Activated CD8-positive, alpha-beta memory T cell treated with anti-CD3 and anti-CD28 coated beads, Interleukin-2, amount 10 ng/mL, durations not matched to agents 7 days and 5 days (primary cell): ENCODE measurements at places on chromosomes 2 and 18.

- no peak overlapping the region for H3K4me3 ChIP-seq
- no peak for DNase-seq
- no peak overlapping the region for H3K27ac ChIP-seq
- peaks cover 24% of the 10 kb centered on the region for H3K4me1 ChIP-seq
- no peaks in the 10 kb centered on the region for H3K27me3 ChIP-seq
These were observed 330.0 kb upstream of the PKDCC start for GRCh38 chr2:41717839-41718238.

- H3K27me3 ChIP-seq: no peaks in the 10 kb centered on the region
- H3K36me3 ChIP-seq: peaks cover 2% of the 10 kb centered on the region
- no peak overlapping the region for H3K27ac ChIP-seq
- no peak for DNase-seq
- H3K4me1 ChIP-seq: peaks cover 10% of the 10 kb centered on the region
- H3K4me3 ChIP-seq: no peak overlapping the region
These were observed 91.6 kb downstream of the NFATC1 start for GRCh38 chr18:79487183-79487800.

DNA sequence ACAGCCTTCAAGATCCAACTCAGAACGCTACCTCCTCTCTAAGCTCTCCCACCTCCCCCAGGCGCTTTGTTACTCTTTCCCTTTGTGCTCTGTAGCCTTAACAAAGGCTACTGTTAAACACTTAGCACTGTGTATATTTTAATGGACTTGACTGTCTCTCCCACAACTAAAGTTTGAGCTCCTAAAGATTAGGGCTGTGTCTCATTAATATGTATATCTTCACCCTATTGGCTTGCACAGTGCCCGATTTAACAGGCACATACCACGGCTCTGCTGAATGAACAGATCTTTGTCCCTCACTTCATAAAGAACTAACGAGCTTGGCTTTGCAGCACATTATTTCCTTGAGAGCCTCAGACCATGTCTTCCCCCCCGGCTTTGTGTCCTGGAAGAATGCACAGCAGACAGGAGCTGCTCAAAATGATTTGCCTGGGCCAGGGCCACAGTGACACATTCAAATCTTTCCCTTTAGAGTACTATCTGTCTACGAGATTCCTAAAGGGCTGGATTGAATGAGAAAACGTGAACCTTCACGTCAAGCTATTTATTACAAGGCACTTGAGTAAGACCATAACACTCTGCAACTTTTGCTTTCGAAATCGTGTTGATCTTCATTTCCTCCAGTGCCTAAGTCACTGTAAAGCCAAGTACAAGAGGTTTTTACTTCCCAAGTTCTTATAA, 22.1 kb downstream of the ABHD3 start:
- H3K4me3 ChIP-seq: no peak overlapping the region
- H3K27ac ChIP-seq: no peak overlapping the region
- peak; percentile 46 for DNase-seq
- H3K36me3 ChIP-seq: peaks cover 18% of the 10 kb centered on the region
- peaks cover 16% of the 10 kb centered on the region for H3K4me1 ChIP-seq

GRCh38 chr2:105455488-105456003, 56.7 kb upstream of the FHL2 start:
- H3K27ac ChIP-seq: no peak overlapping the region
- peaks cover 35% of the 10 kb centered on the region for H3K27me3 ChIP-seq
- no peak for DNase-seq
- H3K4me1 ChIP-seq: no peaks in the 10 kb centered on the region

DNA sequence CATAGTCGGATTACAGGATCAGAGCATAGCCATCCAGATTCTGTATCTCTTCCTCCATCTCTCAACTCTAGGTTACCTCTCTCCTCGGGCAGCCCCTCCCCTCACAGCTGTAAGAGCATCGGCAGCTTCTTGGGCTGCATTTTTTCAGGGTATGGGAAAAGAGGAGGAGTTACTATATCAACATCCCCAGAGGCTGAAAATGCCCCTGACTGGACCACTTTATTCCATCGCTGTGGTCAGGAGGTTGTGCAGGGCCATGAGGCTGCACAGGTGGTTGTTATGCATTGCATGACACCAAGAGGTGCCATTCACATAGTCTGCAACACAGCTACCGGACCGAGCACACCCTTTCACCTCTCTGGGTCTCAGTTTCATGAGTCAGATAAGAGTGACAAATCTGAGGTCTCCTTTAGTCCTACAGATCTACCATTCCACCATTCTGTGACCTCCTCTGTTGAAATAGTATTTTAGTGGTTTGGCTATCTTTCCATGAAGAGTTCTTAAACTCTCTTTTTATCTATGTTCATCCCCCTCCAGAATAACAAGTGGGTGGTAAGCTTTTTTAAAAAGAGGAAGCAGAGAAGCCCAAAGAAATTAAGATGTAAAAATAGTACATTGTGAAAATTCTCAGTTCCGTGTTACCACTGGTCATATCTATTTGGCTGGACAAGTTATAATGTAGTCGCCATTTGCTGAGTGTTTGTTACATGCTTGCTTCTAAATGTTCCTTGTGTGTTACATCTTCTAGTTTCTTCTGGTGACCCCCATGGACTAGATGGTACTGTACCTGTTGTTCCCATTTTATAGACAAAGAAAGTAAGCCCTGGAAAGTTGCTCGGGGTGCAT, 56.6 kb upstream of the SLC1A4 start:
- peaks cover 27% of the 10 kb centered on the region for H3K27me3 ChIP-seq
- H3K27ac ChIP-seq: no peak overlapping the region
- H3K4me1 ChIP-seq: peaks cover 7% of the 10 kb centered on the region
- no peak for DNase-seq

DNA sequence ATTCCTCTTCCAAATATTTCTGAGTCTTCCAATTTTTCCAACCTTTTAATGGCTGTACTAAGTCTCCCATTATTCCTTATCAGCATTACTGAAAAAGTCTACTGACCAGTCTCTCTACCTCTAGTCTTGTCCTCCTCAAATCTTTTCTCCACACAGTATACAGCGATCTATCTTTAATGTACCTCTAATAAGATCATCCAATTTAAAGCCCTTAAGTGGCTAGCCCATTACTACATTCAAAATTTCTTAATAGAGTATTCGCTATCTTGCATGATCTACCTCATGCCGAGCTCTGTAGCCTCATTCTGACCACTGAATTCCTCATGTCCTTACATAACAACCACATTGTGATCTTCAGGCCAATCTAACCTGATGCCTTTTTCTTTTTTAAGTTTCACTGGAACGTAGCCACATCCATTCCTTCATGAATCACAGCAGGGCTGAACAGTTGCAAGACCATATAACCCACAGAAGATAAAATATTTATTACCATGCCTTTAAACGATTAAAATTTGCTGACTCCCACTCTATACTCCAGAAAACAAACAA, 57.9 kb downstream of the SLC66A3 start:
- H3K27ac ChIP-seq: no peak overlapping the region
- no peaks in the 10 kb centered on the region for H3K27me3 ChIP-seq
- peaks cover 24% of the 10 kb centered on the region for H3K36me3 ChIP-seq
- no peaks in the 10 kb centered on the region for H3K4me1 ChIP-seq

- no peaks in the 10 kb centered on the region for H3K4me1 ChIP-seq
- DNase-seq: no peak
- H3K27ac ChIP-seq: no peak overlapping the region
- no peak overlapping the region for H3K4me3 ChIP-seq
These were observed 7.5 kb downstream of the PRLH start for GRCh38 chr2:237573721-237574415.

- no peak for DNase-seq
- H3K36me3 ChIP-seq: peaks cover 31% of the 10 kb centered on the region
- no peaks in the 10 kb centered on the region for H3K4me1 ChIP-seq
- no peak overlapping the region for H3K4me3 ChIP-seq
- H3K27me3 ChIP-seq: no peaks in the 10 kb centered on the region
These were observed 1138.4 kb downstream of the RPIA start for GRCh38 chr2:89829828-89830227.

DNA sequence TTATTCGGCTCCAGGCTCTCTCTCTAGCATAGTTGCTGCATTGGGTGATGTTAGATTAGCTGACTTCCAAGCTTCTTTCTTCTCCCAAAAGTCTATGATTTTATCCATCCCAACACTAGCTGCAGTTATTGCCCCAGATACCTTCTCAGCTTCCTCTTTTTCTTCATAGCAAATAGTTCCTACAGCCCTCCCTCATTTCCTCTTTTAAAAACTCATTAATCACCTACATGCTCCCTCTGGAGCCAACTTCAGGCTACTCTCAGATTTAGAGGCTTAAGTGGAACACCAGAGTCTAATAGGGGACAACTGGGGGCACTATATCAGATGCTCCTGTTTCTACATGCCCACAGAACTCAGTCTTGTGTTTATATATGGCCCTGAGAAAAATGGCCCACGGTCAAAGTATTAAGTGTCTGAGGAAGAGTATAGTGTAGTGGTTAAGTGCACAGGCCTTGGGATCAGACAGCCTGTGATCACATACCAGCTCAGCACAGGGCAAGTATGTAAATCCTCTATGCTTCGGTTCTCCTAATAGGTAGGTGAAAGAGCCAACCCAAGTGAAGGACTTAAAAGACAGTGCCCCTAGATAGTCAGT, 241.9 kb upstream of the SLC14A2 start:
- H3K36me3 ChIP-seq: no peaks in the 10 kb centered on the region
- H3K27me3 ChIP-seq: peaks cover 44% of the 10 kb centered on the region
- H3K27ac ChIP-seq: no peak overlapping the region

DNA sequence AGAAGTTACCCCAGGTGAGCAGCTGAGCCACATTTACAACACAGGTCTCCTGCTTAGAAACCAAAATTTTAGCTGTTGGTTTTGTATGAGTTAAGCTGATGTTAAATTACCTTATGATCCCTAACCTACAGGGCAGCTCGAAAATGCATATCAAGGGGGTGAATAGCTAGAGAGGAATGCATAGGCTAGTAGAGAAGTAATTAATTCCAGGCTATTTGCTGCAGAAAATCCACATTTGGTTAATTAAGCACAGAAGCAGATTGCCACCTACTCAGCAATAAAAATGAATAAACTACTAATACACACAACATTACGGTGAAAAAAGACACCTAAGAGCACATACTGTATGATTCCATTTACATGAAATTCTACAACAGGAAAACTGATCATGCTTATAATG, 91.4 kb downstream of the OSBPL1A start:
- H3K4me3 ChIP-seq: no peak overlapping the region
- no peaks in the 10 kb centered on the region for H3K4me1 ChIP-seq
- no peaks in the 10 kb centered on the region for H3K27me3 ChIP-seq
- no peak overlapping the region for H3K27ac ChIP-seq

DNA sequence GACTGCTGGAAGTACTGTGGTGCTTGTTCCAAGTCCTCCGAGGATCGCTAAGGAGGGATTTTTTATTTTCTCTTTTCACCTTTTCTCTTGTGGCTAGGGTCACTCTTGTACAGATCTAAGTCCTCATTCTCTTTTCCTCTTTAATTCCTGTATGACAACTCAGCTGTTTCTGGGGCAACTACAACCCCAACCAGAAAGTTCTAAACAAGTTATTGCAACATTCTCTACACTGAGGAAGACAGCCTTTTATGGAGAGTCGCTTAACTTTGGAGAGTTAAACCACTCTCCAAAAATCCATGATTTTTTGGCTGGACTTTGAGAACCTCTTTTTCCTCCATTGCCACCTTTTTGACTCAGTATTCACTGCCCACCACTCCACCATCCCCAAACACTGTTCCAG, 74.0 kb upstream of the SESTD1 start:
- H3K27me3 ChIP-seq: no peaks in the 10 kb centered on the region
- H3K27ac ChIP-seq: no peak overlapping the region
- DNase-seq: no peak
- H3K4me1 ChIP-seq: no peaks in the 10 kb centered on the region

DNA sequence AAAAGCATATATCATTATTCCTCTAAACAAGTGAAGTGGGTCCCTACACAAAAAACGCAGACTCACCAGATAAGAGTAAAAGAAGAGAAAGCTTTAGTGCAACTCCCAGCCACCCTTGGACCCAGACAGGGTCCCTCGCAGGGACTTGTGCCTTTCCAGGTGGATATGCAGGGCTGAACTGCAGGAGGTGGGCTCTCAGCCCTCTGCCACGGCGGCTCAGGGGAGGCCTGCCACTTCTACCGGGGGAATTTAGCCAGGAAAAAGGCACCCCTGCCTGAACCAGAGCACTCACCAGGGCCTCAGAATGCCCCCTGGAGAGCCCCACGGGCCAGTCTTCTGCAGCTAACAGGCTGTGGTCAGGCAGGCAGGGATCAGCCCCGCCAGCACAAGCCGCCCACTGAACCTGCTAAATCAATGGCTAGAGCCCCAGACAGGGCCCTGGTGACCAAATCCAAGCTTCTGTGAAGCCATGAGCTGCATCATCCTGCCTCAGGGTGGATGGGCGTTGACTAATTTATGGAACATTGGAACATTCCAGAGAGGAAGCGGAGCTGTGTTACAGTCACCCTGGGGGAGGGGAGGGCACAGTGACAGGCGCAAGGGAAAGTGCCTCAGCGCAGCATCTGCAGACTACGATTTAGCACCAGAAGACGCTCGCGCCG, 209.3 kb downstream of the EIPR1 start:
- no peak for DNase-seq
- H3K4me3 ChIP-seq: no peak overlapping the region
- H3K4me1 ChIP-seq: peaks cover 3% of the 10 kb centered on the region
- no peak overlapping the region for H3K27ac ChIP-seq
- no peaks in the 10 kb centered on the region for H3K27me3 ChIP-seq

DNA sequence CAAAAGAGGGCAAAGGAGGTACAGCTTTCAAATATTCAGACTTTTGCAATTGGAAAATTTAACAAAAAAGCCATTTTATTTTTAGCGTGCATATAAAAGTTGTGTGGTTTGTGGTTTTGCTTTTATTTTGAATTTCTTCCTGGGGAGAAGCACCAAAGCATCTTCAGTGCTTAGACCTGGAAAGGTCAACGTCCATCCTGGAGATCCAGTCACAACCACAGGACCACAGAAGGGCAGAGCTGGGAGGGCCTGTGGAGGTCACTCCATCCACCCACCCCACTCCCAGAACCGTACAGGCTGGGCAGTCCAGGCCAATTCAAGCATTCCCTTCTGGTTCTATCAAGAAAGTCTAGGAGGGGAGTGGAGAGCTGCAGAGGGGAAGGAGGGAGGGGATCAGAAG, 43.8 kb downstream of the MPHOSPH10 start:
- H3K27ac ChIP-seq: no peak overlapping the region
- no peak overlapping the region for H3K4me3 ChIP-seq

- DNase-seq: no peak
- no peak overlapping the region for H3K4me3 ChIP-seq
- H3K27ac ChIP-seq: no peak overlapping the region
These were observed 12.6 kb downstream of the SCN3A start for GRCh38 chr2:165191096-165191728.

DNA sequence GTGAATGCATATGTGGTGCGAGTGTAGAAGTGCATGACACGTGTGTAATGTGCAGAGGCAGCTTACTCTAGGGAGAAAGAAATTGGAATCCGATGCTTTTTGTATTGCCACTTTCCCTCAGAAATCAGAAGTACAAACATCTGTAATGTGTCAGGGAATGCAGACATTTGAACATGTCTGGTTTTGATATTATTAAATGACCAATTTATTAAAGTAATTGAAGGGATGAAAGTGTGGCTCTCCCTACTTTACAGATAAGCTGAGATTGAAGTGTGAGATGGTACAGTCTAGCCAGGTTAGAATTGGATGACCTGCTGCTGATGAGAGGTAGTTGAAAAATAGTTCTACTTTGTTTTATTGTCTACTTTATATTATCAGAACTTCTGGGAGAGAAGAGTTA, 74.5 kb upstream of the NT5C1B start:
- H3K27ac ChIP-seq: no peak overlapping the region
- no peak overlapping the region for H3K4me3 ChIP-seq
- no peaks in the 10 kb centered on the region for H3K27me3 ChIP-seq
- H3K4me1 ChIP-seq: no peaks in the 10 kb centered on the region
- H3K36me3 ChIP-seq: no peaks in the 10 kb centered on the region
